ENCODE measurements at places on chromosomes 2 and 18.

GRCh38 chr2:96142217-96143113 is 2.8 kb downstream of the DUSP2 start:
- peak; percentile 82 for DNase-seq

DNA sequence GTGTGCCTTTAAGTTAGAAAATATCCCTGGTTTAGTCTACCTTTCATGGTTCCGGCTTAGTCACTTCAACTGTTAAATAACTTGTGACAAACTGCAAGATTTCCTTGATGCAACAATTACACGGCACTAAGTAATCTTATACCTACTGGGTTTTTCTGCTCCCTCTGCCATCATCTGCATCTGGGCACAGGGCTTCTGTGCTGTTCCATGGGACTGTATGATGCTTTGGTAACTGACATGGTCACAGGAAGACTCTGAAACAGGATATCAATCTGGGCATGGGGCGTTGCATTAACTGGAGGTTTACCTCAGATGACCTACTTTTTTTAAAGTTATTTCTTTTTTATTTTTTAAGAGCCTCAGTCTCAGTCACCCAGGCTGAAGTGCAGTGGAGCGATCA is 365.4 kb downstream of the SS18 start:
- DNase-seq = no peak

GRCh38 chr18:3207565-3207964 is 12.2 kb downstream of the MYOM1 start:
- DNase-seq = no peak

DNA sequence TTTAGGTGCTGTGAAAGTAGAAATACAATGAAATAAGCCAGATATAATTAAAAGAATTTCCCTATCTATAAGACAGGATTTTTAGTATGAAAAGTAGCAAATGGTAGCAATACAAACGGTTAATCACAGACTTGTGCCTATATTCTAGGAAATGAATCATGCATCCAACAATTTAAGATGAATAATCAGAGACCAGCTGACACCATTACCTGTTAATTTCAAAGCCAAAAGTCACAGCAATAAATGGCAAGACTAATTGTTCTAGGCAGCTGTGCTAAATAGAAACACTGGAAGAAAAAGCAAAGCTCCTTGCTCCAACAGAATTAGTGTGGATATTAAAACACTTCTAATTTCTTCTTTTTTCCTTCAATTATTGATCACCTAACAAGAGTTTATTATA is 35.1 kb upstream of the MPP4 start:
- no peak for DNase-seq

DNA sequence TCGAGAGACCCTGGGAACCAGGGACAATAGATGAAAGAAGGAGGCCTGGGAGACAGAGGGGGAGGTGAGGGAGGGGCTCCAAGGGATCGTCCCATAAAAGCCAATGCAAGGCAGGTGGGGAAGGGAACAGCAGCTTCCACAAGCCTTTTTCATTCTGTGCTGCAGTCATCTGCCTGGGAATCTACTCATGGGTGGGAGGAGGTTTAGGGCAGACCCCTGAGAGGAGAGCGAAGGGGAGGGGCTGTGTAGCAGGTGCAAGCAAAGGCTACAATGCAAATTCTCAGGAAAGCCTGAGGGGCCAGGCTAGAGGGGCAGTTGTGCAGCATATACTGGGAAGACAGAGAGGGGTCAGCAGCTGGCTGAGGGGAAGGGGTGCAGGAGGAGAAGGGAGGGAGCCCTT is 135.4 kb downstream of the SETBP1 start:
- DNase-seq = no peak

DNA sequence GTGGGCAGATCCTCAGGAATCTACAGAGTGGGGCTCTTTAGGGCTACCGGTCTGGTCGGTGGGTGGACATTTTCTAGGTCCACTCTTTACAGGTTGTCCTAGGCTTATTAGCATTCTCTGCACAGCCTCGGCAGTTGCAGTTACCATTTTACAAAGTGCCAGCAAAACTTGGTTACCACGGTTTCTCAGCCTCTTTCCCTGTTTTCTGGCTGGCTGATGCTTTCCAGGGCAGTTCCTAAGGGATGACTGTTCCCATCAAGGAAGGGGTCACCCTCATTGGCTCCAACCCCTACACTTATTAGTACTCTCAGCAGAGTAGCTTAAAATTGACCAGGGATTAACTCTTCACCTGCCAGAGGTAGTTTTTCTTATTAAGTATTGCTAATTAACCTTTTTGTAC is 2.0 kb upstream of the AQP4 start:
- DNase-seq = no peak

DNA sequence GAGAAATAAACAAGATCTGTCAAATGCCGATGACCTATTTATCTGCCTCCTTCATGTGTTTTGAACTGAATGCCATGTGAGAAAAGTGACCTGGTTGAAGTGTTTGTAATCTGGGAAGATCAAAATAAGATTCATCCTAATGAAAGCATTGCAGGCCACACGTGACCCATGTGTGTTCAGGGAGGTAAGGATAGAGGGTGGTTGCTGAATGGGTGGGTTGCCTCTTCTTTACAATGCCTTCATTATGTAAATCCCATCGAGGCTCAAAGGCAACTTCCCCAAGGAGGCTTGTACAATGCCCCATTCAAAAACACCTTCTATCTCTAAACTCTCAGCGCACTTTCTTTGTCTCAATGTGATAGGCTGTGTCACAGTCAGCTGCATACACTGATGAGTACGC is 273.1 kb downstream of the LRATD1 start:
- no peak for DNase-seq

DNA sequence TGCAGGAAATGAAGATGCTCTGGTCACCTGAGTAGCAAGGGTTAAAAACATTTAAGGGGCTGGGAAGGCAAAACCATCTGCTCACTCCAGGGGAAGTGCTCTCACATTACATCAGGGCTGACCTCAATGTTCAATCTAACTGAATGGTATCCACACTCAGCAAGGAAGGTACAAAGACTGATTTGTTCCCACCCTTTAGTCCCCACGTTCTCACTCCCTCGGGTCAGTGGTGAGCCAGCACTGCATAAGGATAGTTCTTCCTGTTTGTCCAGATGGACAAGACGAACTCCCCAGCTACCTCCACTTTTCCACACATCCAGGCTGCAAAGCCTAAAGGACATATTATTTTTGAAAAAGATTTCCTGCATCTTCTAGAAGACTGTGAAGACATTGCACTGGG is 126.6 kb upstream of the SLC14A2 start:
- no peak for DNase-seq

- no peak for DNase-seq
These were observed 142.1 kb downstream of the GFPT1 start for GRCh38 chr2:69244882-69245281.

DNA sequence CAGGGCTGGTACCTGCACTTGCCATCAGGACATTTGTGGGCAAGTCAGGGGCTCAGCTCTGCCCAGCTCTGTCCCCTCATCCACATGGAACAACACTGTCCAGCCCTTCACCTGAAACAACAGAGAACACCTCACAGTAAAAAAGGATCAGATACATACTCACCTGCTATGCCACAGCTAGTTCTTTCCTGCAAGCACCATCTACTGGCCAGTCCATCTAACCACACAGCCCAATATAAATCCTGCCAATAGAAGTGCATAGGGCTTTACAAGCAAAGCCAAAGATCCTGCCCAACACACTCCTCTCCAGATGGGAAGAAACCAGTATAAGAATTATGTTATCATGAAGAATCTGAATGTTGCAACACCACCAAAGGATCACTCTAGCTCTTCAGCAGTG is 52.2 kb upstream of the GALNT13 start:
- DNase-seq = no peak

- DNase-seq = no peak
These were observed 12.3 kb downstream of the CROCC2 start for GRCh38 chr2:240918258-240919091.

DNA sequence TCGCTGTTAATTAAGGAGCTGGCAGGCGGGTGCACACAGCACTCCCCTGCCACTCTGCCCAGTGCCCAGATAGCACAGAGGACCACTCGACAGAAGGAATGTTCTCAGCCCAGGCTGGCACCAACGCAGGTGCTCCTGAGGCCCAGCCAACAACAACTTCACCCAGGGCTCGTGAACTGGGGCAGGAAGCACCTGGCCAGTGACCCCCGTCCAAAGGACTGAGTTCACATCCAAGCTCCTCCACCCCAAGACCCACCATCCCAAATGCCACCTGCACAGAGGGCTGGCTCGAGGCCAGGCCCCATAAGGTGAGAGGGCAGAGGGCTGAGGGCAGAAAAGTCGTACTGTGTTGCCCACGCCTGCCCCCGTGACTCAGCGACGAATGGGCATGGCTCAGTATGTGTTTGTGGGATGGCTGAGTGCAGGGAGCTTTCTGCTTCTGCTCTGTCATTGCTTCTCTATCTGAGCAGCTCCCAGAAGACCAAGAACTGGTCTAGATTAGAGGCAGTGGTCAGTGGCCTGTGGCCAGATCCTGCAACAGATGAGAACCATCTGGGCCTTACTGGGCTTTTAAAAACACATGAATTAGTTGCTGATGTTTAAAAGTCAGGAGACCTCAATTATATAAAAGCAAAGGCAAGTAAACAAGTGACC is 68.4 kb downstream of the POLR1A start:
- DNase-seq = peak; percentile 54

Data from activated T-cell treated with anti-CD3 and anti-CD28 coated beads for 48 hours (primary cell).